ENCODE measurements at places on chromosomes 4 and X.

GRCh38 chr4:7726665-7727413 lies 212.8 kb downstream of the AFAP1 start:
- no peak for DNase-seq

- DNase-seq: no peak
Measured at GRCh38 chr4:1337376-1337831, 9.6 kb upstream of the UVSSA start.

- no peak for DNase-seq
Measured at GRCh38 chr4:41611881-41612871, 74.2 kb downstream of the LIMCH1 start.

DNA sequence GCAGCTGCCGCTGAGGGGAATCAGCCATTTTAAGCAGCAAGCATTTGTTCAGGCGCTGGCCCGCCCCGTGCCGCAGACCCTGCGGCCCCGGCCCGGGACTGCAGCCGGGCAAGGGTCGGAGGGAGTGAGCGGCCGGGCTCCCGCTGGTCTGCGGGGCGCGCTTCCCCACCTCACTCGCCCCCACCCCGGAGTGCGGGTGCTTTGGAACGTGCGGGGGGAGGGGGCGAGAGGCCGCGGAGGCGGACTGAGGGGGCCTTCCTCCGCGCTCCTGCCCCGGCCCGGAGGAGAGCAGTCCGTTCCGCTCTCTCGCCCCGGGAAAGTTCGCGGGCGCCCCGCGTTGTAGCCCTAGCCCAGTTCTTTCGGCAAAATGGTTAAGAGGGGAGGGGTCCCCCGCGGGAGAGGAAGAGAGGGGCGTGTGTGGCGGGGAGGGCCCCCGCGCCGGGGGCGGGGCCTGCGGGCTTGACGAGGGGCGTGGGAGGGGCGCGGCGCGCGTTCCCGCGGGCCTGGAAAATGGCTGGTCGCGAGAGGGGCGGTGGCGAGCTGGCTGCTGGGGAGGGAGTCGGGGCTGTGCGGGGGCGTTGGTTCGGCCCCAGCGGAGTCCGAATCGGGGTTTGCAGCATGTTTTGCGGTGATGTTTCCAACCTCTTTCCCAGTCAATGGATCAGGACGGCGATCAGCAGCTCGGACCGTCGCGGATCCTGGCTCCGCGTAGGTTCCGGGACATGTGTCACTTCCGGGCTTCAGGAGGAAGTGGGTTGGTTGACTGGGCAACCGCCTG lies 942 bp downstream of the ING2 start:
- DNase-seq: peak; percentile 87

GRCh38 chr4:42268824-42269223 lies 116.4 kb upstream of the BEND4 start:
- no peak for DNase-seq

DNA sequence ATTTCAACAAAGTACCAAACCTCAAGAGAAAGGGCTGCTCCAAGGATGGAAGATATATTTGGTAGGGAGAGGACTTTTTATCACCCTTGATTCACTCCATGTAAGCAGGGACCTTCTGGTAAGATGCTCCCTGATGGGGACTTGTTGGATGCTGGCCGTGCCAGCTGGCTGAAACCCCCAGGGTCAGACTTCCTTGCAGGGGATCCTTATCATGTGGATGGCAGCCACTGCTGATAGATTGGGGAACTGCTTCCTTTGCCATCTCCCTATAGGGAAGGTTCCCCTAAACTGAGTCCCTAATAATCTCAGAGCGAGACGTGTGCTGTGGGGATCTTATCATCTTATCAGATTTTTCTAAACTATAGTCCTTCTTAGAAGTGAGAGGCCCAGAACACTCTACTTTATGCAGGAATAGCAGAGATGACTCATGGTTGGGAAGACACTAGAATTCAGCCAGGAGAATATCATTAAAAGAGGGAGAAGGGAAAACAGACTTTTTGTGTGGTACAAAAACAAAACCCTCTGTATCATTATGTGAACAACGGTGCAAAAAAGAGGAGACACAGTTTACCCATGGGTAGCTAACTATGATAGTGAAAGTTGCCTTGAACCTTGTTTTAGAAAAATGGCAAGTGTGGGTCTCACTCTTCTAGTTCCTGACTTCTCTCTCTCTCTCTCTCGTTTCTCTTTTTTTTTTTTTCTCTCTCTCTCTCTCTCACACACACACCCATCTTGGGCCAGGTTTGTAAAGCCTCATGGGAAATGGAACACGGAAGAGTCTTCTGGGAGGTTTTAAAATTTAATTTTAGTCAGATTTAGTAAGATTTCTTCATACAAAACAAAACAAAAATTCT lies 16.1 kb downstream of the RHOH start:
- no peak for DNase-seq

GRCh38 chrX:151704041-151704663 lies 8.9 kb downstream of the PRRG3 start:
- no peak for DNase-seq

DNA sequence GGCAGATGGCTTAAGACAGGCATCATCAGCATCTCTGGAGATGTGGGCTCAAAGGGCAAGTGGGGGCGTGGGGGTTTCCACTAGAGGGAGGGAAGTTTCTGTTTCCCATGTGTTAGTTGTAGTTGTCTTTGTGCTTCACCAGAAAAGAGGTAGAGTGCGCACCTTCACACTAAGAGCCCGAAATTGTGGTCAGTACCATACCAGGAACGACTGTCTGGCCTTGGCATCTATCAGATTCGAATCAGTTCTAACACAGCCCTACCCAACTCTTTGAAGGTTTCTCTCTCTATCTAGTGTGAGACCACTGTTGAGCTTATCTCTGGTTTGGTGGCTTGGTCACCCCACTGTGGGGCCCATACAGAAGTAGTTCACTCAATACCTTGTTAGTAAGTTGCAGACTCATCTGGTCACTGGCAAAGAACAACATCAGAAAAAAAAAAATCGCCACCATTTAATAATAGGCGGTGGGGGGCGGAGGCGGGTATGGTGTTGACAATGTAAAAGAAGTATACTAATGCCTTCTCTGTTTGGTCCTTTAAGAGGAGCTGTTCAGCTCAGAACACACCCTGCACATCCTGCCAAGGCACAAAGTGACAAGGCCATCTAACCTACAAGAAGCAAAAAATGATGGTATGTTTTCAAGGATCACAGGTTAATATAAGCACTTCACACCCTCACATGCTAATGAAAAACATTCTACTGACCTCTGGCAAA lies 71.1 kb downstream of the NYX start:
- no peak for DNase-seq

GRCh38 chrX:20029728-20030127 lies 38.9 kb upstream of the BCLAF3 start:
- no peak for DNase-seq

GRCh38 chr4:73668782-73669201 lies 48.6 kb upstream of the RASSF6 start:
- no peak for DNase-seq

DNA sequence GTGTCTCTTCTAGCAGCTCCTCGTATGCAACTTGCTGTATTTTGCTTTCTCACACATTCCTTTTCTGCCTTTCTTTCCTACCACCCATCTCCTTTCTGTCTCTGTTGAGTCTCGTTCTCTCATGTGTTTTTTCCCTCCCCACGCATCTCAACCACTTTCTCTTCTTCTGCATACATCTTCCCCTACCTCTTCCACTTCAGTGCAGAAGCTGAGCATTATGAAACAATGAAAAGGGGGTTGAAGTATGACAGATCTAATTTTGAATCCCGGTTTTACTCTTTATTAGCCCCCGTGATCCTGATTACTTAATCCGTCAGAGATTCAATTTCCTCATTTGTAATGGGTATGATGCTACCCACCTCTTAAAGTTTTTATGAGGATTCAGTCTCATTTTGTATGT lies 7.3 kb downstream of the FAM241A start:
- DNase-seq: no peak

DNA sequence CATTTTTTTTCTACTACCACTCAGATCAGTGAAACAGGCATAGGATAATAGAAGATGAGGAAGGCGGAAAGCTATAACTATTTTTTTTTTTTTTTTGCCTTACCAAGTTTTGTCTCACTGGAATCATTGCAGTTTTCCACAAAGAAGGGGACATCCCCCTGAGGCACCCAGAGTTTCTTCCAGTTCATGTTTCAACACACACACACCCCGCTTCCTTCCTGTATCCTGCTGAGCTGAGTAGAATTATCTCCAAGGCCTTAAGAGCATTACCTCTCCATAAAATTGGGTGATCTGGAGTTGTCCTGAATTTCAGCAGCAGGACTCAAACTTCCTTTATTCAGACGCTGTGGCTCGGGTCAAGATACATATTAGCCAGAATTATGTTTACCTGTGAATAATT lies 111.9 kb downstream of the PALLD start:
- DNase-seq: no peak

GRCh38 chrX:155995321-155995875 lies 2.1 kb upstream of the IL9R start:
- DNase-seq: no peak

DNA sequence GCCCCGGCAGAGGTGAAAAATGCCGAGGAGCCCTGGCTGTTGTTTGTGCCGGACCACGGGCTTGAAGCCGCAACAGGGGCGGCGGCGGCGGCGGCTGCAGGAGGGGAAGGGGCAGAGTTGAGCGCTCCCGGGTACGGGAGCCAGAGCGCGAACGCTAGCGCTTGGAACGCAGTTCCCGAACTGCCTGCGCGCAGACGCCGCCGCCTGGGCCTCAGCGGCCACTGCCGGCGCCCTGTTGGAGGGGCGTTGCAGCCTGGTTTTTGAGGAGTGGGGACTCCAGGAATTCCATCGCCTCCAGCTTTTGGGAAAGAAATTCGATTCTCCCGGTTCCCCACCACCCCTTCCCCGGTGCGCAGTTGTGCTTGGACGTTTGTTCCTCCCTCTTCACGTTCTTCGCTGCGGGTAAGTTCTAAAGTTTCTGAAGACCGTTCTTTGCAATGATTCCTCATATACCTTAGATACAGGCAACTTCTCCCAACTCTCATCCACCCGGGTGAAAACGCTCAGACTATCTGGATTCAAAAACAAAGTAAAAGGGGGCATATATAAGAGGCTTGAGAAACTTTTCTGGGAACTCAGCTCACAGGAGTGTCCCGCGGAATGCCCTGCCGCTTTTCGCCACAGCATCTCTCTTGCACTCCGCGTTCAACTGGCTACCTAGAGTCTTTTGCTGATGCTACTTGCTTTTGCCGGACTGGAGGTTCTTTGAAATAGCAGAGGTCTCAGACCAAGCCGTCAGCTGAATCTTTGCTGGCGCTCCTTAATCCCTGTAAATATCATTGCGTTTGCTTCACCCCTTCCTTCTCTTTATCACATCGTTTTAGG lies 1.0 kb downstream of the FAT4 start:
- peak; percentile 43 for DNase-seq

DNA sequence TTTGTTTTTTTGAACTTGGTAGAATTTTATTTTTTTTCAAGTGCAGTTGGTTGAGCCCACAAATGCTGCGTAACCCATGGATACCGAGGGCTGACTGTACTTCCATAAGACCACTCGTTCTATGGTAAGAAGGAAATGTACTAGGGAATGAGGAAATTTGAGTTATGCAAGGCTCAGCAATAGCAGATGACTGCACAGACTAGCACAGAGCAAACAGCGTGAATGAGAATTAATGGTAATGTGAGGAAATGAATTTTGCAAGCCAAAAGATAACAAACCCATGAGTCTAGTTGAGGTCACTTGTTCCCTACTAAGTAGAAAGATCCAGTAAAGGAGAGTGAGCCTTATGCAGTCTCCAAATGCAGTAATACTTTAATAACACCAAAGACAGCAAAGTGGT lies 17.4 kb downstream of the GSPT2 start:
- no peak for DNase-seq

DNA sequence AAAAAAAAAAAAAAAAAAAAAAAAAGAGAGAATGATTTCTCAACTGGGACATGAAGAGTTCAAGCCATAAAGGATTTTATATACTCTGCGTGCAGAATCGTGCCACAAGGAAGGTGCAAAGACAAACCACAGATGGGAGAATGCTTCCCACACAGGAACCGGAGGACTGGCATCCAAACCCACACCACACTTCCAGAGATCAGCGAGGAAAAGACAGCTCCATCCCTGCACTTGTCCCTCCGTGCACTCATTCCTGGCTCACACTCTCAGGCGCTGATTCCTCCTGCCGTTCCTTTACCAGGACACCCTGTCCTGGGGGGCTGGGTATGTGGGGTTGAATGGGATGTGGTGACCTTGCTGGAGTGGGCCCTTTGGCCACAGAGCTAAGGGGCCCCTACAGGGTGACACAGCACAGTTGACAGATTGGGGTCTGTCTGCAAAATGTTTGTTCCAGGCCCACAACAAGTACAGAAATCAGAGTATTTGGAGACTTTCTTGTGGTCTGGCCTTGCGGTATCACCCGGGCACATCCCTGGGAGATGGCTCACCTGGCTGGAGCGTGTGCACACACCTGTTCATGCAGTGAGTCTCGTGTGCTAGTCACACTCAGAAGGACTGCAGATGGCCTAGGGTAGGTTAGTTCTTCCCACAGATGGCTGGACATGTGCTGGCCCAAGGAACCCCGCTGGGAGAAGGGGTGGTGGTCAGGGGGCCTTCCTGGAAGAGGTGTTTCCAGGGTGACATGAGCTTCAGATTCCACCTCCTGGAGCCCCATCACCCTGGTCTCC lies 55.4 kb upstream of the GPR78 start:
- no peak for DNase-seq

GRCh38 chr4:37670249-37670648 lies 15.9 kb downstream of the RELL1 start:
- no peak for DNase-seq

GRCh38 chr4:162282684-162283083 lies 118.9 kb upstream of the FSTL5 start:
- no peak for DNase-seq

GRCh38 chr4:119025916-119026661 lies 109.5 kb upstream of the MYOZ2 start:
- peak; percentile 47 for DNase-seq

DNA sequence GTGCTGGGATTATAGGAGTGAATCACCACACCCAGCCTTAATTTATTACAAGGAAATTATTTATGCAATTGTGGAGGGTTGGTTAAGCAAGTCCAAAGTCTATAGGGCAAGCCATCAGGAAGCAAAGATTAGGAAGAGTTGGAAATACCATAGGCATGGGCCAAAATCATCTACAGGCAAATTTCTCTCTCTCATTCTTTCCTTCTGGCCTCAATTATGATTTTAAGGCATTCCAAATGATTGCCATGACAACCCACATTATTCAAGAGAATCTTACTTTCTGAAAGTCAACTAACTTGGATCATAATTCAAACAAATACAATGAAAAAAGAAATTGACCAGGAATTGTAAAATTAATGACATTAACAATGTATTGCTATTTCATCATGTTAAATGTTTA lies 400.8 kb downstream of the GPM6A start:
- no peak for DNase-seq

DNA sequence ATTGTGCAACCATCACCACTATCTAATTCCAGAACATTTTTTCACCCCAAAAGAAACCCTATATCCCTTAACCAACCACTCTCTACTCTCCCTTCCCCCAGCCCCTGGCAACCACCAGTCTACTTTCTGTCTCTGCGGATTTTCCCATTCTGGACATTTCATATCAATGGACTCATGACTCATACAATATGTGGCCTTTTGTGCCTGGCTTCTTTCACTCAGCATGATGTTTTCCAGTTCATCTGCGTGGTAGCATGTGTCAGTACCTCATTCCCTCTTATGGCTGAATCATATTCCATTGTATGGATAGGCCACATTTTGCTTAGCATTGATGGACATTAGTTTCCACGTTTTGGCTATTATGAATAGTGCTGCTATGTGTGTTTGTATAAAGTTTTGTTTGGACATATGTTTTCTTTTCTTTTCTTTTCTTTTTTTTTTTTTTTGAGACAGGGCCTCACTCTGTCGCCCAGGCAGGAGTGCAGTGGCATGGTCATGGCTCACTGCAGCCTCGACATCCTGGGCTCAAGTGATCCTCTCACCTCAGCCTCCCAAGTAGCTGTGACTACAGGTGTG lies 335.4 kb downstream of the BCOR start:
- no peak for DNase-seq

GRCh38 chr4:185134307-185134869 lies 8.7 kb upstream of the SLC25A4 start:
- peak; percentile 69 for DNase-seq

All from hepatic stellate cell (primary cell).